Foreskin fibroblast (primary cell): ENCODE measurements at places on chromosomes 3 and 15.

GRCh38 chr15:69546182-69546581 lies 93.6 kb downstream of the RPLP1 start:
- no peak for DNase-seq

- DNase-seq, result peak; percentile 1
Observed at GRCh38 chr3:130340766-130341165, 4.7 kb upstream of the COL6A5 start.

DNA sequence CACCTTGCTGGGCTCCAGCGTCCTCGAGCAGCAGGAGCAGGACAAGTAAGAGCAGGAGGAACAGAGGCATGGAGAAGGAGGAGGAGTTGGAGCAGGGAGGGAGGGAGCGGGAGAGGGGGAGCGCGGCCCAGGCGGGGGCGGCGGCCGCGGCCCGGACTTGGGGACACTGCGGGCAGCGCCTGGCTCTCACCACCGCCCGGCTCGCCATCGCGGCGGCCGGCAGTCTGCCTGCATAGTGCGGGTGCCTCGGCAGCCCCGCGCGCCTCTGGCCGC lies 440 bp downstream of the DCBLD2 start:
- DNase-seq, result no peak

DNA sequence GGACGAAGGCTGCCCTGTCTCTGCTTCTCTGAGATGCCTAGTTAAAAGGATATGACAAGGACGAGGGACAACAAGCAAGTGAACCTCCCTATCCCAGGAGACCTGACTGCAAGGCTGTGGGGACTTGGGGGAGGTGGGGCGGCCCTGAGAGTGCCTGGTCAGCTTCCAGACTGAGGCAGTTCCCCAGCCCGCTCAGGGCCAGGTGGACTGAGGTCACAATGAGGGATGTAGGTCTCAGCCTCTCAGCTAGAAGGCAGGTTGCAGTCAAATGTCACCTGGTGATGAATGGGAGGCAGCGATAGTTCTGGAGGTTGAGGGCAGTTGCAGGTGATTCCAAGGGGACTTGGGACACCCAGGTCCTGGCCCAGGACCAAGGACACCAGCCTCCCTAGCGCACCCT lies 30.6 kb downstream of the TKT start:
- no peak for DNase-seq

GRCh38 chr3:171715155-171715554 lies 95.1 kb downstream of the PLD1 start:
- no peak for DNase-seq

- no peak for DNase-seq
Observed at GRCh38 chr3:13233487-13234485, 160.6 kb upstream of the IQSEC1 start.

DNA sequence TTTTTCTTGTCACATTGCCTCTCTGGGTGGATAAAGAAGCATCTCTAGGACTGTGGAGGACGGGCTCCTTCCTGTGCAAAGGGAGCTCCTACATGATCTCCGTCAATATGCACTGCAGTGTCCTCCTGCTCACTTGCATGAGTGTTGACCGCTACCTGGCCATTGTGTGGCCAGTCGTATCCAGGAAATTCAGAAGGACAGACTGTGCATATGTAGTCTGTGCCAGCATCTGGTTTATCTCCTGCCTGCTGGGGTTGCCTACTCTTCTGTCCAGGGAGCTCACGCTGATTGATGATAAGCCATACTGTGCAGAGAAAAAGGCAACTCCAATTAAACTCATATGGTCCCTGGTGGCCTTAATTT lies 478 bp downstream of the GPR15 start:
- no peak for DNase-seq

GRCh38 chr3:146491303-146491702 lies 21.9 kb upstream of the PLSCR2 start:
- DNase-seq, result peak; percentile 73

DNA sequence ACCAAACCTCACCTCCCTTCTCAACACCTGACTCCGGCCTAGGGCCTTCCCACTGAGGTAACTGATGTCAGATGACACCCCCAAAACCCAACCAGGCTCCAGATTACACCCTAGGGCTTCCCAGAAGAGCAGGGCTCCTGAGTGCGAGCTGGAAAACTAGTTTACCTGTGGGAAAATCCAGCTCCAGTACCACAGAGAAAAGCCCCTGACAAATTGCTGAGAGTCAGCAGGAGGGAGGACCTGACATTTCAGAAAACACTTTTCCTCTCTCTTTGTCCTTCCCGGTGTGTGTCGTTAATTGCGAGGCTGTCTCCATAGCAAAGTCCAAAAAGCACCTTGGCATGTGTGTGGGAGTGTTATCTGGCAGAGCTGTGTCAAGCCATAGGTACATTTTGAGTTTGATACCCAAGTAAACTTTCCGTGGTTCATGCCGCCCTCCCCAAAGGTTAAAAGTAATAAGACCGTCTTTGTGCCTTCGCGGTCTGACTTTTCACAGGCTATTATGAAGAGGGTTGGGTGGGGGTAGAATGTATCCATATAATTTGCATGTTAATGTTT lies 79.8 kb upstream of the FNDC3B start:
- DNase-seq, result no peak
